ENCODE measurements at places on chromosomes 5 and 9. TPM values are rescaled to one million over a fixed set of nuclear protein-coding genes. Genes with fewer than 3 reads are reported as not detected.

Gene ITK
- polyA plus RNA-seq = 1.4 TPM

DNA sequence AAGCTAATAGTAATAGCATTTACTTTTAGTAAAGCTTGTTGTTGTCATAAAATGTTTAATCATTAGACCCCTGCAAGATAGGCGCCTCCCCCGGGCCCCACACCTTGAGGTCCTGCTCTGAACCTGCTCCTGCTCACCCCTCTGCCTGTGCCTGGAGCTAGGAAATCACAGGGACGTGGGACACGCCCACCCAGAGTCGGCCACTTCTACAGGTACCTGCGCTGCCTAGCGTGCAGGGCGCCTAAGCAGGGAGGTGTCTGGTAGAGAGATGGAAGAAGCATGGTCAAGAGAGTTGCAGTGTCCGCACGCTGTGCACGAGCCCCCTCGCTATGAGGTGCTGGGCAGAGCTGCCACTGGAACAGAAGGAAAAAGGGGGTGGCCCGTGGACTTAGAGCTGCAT lies 52.6 kb downstream of the HINT1 start:
- no peak for DNase-seq

DNA sequence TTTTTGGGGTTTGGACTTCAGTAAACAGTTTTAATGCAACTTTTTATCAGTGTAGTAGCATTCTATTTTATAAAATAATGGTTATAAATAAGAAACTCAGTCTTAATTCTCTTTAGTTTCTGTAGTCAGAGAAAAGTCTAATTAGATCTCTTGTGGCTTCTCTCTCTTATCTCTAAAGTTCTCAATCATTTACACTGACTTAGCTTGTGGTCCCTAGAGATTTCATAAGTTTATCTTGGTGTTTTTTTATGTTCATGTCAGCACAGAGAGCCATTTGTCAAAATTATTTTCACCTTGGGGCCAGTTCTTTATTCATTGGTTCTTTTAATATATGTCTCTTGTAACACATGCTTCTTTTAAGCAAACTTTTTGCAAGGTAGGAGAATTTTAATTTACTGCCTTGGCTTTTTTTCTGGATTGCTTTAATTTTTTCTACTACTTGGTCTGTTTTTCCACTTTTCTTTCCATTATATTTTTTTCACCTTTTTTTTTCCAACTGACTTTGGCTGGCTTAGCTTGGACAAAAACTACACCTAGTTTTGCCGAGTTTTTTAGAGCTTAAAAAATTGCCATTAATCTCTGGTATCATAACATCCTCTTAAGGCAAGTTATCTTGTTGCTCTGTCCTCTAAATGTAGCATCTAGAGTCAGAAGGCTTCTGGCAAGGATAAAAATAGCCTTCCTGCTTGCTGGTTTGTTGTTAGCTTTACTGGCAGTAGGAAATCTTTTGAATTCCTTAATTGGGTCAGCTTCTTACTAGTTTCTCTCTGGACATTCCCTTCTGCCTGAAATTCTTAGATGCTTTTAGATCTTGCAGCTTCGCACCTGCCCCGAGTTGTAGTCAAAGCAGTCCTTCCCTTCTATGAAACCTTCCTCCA lies 35.3 kb downstream of the CPEB4 start:
- DNase-seq = no peak

DNA sequence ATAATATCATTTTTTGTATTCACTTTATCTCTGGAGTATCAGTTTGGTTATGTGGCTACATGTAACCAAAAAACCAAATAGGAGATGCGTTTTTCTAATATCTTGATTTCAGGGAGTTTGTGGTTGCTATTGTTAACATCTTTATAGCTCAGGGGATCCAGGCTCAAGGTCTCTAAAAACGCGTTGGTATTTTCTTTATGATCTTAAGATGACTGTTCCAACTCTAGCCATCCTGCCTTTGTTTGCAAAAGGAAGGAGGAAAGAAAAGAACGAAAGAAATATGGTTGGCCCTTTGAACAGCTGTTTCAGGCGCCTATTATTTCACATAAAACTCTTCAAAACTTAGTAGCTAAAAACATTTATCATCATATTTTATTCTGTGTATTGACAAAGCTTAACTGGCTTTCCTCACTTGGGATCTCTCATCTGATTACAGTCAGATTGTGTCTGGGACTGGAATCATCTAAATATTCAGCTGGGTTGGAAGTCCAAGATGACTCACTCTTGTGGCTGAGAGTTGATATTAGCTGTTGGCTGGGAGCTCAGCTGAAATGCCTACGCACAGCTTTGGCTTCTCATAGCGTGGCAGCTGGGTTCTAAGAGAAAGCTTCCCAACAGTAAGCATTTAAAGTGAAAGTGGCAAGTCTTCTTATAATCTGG lies 60.1 kb downstream of the FAM174A start:
- no peak for DNase-seq

- no peak for DNase-seq
These were observed 3.1 kb upstream of the STOM start for GRCh38 chr9:121373011-121373729.

DNA sequence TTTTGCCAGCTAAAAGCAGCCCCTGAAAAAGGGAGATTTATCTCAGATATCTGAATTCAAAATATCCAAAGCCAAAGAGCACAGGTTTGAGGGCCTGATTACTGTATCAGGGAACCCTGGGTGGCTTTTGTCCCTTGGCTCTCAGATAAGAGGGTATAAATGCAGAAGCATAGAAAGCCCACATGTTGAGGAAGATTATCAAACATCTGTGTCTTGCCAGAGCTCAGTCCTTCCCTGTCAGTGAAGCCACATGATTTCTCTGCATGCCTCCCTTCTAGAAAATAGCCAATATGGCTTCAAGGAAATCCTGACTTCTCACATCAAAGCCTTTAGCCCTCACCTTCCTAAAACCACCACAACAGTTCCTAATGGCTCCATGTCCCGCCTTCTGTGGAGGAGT lies 408.0 kb upstream of the DMAC1 start:
- no peak for DNase-seq

Gene GADD45G
- polyA plus RNA-seq = 0.45 TPM

DNA sequence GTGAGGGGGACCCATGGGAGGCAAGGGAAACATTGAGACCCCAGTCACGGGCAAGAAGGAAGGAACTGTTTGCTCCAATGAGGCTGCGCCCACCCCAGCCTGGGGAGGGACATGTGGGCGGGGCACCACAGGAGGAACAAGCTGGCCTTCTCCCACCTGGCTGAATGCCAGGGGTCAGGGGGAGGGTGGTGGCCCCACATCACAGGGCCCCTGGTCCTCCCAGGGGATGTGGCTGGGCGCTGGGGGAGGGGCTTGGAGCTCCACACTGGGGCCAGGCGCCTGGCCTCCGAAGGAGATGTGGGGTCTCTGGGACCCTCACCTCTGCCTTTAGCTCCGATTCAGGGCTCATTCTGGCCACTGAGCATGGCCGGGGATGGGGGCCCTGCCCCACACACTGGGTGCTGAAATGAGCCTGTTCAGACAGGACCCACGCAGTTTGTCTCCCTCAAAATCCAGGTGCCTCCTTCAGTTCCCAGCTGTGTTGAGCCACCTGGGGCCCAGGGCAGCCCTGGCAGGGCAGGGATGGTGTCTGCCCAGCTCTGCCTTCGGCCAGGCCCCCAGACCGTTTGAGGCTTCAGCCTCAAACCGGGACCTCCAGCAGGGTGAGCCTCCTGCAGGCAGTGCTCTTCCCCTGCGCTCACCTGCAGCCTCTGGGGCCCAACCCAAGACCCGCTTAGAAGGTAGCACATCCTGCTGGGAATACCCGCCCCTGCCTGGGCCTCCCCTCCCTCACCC lies 33.2 kb upstream of the NOTCH1 start:
- DNase-seq = no peak

DNA sequence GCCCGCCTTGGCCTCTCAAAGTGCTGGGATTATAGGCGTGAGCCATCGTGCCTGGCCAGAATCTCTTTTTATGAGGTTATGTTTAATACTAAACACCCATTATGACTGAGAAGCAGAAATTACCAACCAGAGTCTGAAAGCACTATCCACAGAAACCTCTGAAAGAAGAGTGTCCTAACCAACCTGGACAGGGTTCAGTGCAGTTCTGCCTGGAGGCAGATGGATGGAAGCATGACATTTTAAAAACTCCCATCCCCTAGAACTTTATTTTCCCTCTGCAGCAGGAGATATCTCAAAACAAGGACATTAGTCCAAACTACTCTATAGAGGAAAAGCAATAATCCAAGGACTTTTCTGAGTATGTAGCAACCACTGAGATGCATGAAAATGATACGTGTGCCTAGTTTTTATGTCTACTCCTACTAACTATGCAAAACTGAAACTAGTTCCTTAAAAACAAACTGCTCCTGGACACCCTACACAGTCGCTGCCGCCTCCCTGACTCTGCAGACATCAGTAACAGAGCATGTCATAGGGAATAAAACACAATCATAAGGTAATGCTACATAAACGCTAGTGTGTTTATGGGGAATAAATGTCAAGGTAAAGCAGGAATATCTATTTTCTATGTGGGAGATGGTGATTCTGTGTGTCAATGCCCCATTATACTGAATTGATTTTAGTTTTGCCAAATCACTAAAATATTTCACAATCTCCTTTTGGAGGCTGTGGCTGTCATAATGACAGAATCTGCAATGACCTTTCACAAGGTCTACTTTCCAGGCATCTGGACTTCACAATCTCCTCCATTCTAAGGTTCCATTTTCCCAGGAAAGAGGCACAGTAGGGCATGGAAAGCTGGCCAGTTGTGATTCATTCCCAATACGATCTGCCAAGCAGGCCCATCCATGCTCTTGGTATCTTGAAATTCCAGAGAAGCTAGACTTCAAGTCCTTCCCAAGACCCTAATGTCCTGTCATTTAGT lies 122.8 kb downstream of the SIL1 start:
- no peak for DNase-seq

Gene REEP2
- not detected for polyA plus RNA-seq

DNA sequence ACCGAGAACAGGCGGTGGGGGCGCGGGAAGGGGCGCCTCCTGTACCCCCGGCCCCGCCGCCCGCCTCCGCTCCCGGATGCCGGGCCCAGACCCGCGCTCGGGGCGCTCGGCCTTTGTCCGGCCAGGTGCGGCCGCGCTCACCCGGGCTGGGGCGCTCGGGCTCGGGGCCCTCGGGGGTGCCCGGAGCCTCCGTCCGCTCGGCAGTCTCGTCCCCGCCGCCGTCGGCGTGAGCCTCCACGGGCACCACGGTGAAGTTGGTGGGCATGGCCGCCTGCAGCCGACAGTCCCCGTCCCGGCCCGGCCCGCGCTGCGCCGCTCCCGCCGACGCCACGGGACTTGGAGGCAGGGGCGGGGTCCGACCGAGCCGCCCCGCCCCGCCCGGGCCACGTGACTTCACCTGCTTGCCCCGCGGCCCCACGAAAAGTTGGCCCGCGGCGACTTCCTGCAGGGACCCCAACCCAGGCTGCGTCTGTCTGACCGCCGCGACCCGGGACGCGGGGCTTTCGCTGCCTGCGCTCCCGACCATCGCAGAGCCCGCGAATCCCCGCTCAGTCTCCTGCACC lies at the start of gene SLC12A7:
TSS of gene SLC12A7 (minus strand) at position 337 of the 563 bp plus-strand sequence. CDS start at position 265, 72 bp downstream.
- DNase-seq = peak; percentile 73

Gene PCDHA1
- not detected for polyA plus RNA-seq

Gene CNTNAP3
- not detected for polyA plus RNA-seq

- DNase-seq = no peak
These were observed 270.8 kb downstream of the KDM4C start for GRCh38 chr9:7028591-7028990.

Gene NUTM2G
- polyA plus RNA-seq = not detected

DNA sequence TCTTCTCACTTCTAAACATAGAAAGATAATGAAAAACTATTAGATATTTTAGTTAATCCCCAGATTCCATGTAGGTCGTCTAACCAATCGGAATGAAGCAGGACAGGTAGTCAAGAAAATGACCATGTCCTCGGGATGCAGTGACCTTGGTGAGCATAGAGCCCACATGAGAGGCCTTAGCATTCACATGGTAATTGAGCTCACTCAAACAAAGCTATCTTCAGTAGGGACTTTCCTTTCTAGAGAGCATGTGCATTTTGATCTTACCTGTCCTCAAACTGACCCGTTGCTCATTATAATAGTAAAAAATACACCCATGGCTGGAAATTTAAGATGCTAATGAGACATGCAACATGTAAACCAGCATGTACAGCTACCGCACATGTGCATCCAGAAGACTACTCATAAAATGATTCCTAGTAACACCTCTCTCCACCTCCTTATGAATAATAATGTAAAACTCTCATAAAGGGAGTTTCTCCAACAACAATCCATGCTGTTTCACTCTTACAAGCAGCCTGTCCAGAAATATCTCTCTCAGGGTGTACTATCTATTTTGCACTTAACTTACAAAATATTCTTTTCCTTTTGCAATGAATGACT lies 274.0 kb upstream of the CDH9 start:
- no peak for DNase-seq

Gene SMIM23
- not detected for polyA plus RNA-seq
